ENCODE measurements at places on chromosomes 1 and 21. TPM values are rescaled to one million over a fixed set of nuclear protein-coding genes. Genes with fewer than 3 reads are reported as not detected.
A peak's percentile ranks its signal among the peaks of the same experiment; 100 is the strongest.

KCNN3 gene
- total RNA-seq: 1.9 TPM

GPR161 gene
- total RNA-seq: 17.7 TPM

LCE1C gene
- total RNA-seq: not detected

DNA sequence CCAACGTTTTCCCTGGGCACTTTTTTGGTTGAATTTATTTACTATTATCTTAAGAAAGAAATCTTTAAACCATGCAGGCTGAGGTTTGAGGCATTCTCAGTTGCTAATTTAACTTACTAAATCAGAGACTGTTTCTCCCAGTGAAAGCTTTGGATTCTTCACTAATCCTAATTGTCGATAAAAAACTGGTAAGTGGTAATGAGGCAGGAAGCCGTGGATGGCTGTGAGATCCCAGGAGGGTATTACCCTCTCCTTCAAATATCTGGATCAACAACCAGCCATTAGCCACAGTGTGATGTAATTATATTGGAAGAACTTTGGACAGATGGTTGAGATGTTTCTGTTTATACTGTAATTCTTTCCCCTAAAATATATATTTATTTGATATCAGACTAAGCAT is 485.0 kb downstream of the DISC1 start:
- DNase-seq: no peak

GRCh38 chr1:27527223-27527889 is 37.4 kb upstream of the WASF2 start:
- peak; percentile 79 for DNase-seq

GRCh38 chr1:223556414-223557129 is 108.9 kb downstream of the CAPN8 start:
- DNase-seq: no peak

- no peak for DNase-seq
Measured at GRCh38 chr1:208525417-208525816, 281.2 kb upstream of the PLXNA2 start.

GRCh38 chr1:166080967-166081870 is 85.6 kb downstream of the FAM78B start:
- DNase-seq: no peak

Data from posterior vena cava (tissue), 2 donors.